ENCODE measurements at places on chromosomes 2 and 18. TPM values are rescaled to one million over a fixed set of nuclear protein-coding genes. Genes with fewer than 3 reads are reported as not detected.

DNA sequence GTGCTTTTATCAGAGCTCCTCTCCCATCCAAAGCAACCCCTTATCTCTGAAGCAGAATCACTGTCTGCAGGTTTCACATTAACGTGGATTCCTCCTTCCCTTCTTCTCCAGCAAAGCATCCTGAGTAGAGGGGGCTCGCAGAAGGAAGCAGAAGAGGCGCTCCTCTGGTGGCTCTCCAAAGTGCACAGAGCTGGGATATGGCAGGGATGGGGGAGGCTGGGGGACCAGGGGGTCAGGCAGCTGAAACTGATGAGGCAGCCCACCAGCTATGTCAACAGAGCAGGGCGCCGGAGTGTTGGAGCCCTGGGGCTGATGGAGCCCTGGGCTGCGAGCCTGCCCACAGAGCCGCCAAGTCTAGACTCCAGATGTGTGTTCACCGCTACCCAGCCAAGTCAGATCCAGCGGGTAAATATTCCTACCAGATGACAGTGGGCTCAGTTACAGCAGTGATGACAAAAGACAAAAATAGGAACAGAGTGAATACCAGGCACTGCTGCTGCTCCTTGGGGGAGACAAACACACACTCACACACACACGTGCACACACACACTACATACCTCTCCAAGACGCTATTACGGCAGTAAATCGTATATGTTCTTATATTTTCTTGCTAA, 678.3 kb upstream of the ID2 start:
- peak; percentile 83 for DNase-seq

DNA sequence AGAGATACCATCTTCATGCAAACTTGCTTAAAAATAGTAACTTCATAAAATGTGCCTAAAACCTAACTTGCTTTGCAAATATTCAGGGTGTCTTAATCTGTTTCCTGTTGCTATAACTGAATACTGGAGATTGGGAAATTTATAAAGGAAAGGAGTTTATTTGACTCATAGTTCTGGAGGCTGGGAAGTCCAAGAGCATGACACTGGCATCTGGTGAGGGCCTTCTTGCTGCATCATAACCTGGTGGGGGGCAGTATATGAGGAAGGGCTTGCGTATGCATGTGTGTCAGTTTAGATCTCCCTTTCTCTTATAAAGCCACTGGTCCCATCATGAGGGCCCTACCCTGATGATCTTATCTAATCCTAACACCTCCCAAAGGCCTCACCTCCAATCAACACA, 166.5 kb downstream of the LPIN1 start:
- no peak for DNase-seq

- no peak for DNase-seq
Observed at GRCh38 chr2:189024901-189025618, 50.9 kb downstream of the COL3A1 start.

PRSS56 gene
- polyA plus RNA-seq: not detected

DNA sequence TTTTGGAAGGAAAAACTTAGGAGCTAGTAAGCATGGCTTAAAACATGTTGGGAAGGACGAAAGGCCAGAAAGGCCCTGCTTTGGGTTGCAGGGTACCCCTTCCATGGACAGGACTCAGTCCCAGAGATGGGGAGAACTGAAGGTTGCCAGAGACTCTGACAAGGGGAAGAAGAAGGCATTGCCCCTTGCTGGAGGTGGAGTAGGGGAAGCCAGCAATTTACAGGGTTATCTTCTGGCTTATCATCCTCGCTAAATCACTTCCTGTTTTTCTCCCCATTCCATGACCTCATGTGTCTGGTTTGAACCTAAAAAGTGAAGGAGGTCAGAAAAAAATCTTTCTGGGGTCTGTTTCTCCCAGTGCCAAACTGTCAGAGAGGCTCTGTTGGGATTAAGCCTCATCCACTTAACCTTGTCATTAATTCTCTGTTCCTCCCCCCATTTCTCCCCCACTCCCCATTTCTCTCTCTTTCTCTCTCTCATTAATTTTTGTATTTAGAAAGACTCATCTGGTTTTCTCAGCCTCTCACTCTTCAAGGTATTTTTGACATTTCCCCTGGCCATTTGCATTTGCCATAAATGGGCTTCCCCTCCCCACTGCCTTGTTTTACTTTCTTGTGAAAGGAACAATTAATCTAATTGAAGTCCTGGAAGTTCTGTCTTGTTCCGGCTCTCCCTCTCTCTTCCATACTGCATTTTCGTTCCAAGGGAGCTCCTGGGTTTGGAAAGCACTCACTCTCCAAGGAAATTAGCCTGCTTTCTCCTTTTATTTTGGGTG, 17.4 kb downstream of the NRP2 start:
- no peak for DNase-seq

MARCHF4 gene
- 10.0 TPM for polyA plus RNA-seq

GRCh38 chr18:62737241-62737873, 22.0 kb downstream of the PHLPP1 start:
- DNase-seq: no peak

DNA sequence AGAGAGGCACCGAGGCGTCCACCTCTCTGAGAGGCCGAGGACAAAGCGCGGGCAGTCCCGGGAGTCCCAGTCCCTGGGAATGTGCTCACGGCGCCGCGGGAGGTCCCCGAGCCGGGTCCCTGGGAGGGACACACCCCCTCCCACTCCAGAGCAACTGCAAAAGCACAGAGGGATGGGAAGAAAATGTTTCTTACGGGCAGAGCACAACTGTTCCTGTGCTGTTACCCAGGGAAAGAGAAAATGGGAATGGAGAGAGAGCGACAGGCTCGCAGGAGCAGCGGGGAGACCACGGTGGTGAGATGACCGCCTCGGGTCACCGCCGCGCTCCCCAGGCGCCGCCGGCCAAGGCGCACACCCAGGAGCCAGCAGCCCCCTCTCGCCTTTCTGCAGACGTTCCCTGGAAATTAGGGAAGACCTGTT, 1.2 kb upstream of the BCL11A start:
- no peak for DNase-seq

GKN1 gene
- not detected for polyA plus RNA-seq

Measured in BJ (cell line).